ENCODE measurements at places on chromosomes 2 and 18.

GRCh38 chr2:14903709-14904374 lies 271.3 kb downstream of the LRATD1 start:
- no peak for DNase-seq

- no peak for DNase-seq
Observed at GRCh38 chr18:65817178-65817577, 66.4 kb downstream of the CDH7 start.

DNA sequence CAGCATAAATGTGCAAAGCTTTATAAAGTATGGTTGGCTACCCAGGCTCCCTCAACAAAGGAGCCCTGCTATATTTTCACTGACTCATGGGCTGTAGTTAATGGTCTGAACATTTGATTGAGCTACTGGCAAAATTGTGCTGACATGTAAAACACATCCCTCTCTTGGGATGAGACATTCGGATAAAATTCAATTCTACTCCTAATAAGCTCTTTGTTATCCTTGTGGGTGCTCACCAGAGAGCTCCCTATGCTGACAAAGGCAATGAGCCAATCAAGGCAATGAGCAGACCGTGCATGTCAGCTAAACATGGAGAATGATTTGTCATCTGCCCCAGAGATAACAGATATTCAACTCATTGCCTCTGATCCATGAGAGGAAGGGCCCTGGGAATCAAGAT lies 27.7 kb downstream of the SERPINB8 start:
- no peak for DNase-seq

GRCh38 chr18:58851856-58852255 lies 12.8 kb upstream of the ZNF532 start:
- no peak for DNase-seq

- no peak for DNase-seq
Observed at GRCh38 chr2:234495251-234496054, 1.4 kb downstream of the ARL4C start.

- DNase-seq = no peak
Observed at GRCh38 chr2:155060896-155061295, 362.4 kb downstream of the KCNJ3 start.

GRCh38 chr18:74478880-74479279 lies 17.3 kb upstream of the CNDP2 start:
- peak; percentile 25 for DNase-seq

- DNase-seq = no peak
Observed at GRCh38 chr2:62435720-62436119, 70.3 kb downstream of the TMEM17 start.

DNA sequence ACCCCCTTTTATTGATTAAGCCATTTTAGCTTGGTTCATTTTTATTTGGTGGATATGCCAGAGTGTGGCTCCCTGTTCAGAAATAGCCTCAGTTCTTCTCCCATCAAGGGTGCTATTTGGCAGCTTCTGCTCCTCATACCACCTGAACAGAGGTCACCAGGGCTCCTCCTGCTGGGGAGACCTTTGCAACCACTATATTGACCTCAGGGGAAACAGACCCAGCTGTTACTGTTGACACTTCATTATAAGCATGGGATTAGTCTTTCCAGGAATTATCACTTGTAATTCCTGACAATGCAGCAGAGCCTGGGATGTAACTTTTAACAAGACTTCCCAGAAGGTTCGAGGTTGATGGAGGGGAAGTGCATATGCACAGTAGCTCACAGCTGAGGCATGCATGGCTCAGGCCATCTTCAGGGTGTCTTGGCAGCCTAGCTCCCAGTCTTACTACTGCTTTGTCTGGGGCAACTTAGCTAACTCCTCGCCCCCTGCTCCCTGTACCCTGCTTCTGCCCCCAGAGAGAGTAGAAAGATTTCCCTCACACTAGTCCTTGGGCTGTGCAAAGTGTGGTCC lies 239.4 kb upstream of the SPRED2 start:
- DNase-seq = no peak

- DNase-seq = no peak
Observed at GRCh38 chr18:24016643-24017042, 2.1 kb downstream of the TTC39C start.

GRCh38 chr2:226683944-226684562 lies 115.6 kb downstream of the IRS1 start:
- DNase-seq = no peak

GRCh38 chr2:210195101-210195852 lies 24.1 kb upstream of the KANSL1L start:
- DNase-seq = no peak

DNA sequence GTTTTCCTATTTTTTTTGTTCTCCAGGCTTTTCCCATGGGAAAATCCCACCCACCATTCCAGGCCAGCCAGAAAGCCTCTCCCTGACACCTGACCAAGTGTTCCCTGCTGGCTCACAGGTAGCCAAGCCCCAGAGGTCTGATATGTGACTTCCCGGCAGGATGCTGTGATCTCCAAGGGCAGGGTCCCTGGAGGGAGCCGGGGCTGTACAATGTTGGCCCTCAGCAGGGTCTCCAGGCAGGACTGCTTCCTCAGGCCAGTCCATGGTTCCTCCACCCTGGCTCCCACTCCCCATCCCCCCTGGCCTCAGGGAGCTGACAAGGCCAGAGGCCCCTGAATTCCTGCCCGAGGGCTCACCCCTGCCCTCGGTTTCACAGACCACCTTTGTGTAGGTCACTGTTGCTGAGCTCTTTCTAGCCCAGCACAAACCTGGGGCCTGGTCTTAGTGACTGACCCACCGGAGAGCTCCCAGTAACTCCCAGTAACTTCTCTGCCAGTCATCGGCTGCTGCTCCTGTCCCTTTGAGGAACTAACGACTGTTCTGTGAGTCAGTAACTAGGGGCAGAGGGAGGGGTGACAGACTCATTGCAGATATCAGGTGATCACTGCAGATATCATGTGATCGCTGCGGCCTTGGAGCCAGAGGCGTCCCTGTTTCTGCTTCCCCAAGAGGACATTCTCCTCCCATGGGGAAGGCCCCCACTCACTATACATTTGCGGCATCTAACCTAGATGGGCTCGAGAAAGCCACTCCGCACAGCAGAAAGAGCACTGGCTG lies 38.7 kb downstream of the SDC1 start:
- no peak for DNase-seq

DNA sequence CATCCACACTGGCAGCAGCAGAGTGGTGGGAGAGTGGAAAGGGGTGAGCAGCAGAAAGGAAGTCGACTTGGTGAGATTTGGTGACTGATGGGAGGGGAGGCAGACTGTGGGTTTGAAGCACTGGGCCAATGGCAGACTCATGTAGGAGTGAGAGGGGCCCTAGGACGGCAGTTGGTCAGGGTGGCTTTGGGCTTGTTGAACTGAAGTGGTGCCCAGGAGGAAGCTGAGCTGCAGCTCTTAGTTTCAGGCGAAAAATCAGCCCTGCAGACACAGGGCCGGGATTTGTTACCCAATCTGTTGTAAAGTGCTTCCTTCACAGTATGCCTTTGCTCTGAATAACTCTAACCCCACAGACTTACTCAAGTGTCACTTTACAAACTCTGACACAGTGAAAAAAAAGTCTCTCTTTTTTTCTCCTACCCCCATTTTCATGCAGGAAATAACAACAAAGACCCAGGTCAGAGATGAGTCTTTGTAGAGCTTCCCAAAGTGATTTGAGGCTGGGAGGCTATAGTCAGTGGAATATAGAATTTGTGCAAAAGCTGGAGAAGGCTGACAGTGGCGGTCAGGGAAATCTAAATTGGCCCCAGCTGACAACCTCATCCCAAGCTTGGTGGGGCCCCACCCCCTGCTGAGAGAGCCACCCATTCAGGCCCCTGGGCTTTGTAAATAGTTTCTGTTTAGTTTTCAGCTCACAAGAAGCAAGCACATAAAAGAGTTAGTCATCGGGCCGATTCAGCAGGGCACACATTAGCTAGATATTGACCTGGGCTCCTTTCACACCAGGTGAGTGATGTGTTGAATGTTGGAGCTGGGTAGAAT lies 226.9 kb downstream of the VAPA start:
- no peak for DNase-seq

- no peak for DNase-seq
Observed at GRCh38 chr2:175152242-175152641, 15.8 kb downstream of the ATF2 start.

DNA sequence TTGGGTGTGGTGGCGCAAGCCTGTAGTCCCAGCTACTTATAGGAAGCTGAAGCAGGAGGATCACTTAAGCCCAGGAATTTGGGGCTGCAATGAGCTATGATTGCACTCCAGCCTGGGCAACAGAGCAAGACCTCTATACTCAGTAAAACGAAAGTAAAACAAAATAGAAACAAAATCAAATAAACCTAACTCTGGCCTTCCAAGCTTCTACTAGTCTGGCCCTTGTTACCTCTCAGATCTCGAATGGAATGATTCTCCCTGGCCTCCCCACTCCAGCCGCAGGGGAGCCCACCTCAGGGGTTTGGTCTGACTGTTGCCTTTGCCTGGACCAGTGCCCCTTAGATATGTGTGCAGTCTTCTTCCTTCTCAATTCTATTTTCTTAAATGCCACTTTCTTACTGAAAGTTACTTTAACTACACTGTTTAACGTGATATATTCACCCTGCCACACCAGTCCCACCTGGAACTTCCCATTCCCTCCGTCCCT lies 160.0 kb upstream of the GCFC2 start:
- DNase-seq = no peak

GRCh38 chr18:9771977-9772660 lies 64.0 kb downstream of the RAB31 start:
- DNase-seq = no peak

- DNase-seq = no peak
Observed at GRCh38 chr18:78566720-78567119, 412.9 kb upstream of the SALL3 start.

DNA sequence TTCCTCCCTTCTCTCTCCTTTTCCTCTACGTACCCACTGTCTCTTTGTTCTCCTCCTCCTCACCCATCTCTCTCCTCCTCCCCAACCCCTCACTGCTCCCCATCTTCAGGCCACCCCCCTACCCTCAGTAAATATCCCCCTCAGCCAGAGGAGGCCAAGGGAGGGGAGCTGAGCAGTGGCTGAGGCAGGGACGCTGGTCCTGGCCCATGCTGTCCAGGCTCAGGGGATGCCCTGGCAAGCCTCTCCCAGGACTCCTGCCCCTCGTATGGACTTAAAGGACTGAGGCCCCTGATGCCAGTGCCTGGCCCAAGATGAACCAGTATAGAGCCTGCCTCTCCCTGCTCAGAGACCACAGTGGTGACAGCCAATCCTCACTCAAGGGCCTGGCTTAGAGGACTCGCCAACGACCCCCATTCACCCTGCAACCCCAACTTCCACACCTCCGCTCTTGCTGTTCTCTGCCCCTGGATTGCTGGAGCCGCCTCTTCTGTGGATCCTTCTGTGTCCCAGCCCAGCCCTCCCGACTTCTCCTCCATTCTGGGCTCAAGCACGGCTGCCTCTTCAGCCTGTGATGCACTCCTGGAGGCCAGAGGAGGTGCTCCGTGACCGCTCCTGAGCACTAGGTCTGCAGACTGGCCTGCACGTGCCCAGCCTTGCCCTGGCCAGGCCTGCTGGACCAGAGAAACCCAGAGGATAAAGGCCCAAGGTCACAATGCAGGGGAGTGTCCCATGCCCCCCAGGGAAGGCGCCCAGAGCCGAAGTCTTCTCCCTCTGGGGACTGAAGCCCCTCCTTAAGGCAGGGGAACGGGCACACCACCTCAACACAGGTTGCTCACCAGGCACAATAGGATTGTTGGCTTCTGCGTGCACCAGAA lies 9.5 kb upstream of the DUSP2 start:
- peak; percentile 56 for DNase-seq
